ENCODE measurements at places on chromosomes 1 and 21.

DNA sequence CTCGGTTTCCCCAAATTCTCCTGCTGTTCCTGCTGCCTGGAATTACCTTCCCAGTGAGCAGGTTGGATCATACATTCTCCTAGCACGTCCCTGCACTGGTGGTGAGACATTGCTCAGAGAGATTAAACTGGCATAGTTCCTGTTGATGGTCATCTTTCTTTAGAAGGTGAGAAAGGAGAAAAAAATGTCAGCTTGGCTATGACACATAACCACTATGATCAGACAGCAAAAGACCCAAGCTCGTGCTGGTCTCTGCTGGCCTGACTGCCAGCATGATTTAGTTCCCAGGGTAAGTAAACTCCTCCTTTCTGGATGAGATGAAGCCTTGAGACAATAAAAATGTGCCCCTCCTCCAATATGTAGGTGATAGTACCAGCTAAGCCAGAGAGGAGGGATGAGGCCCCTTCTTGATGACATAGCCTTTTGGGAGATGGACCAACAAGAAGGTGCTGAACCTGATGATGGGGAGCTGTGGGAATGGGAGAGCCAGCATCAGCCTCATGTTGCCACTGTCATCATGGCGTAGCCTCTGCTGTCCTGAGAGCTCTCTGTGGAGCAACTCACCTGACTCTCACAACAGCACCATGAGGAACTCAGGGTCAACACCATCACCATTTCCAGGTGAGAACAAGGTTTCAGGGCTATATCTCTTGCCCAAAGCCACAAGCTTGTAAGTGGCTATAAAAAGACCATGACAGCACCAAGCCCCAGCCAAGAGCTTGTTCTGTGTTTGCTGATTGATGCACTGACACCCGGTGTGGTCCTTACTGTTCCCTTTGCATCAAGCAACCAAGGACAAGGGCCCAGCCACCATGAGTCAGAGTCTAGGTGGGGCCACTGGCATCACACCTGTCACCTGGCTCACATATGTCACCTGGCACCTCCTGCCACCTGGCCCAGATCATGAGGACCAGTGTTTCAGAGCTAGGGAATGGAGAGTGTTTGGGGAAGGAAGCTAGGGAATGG, 200.0 kb downstream of the MATN1 start:
- no peak for DNase-seq

DNA sequence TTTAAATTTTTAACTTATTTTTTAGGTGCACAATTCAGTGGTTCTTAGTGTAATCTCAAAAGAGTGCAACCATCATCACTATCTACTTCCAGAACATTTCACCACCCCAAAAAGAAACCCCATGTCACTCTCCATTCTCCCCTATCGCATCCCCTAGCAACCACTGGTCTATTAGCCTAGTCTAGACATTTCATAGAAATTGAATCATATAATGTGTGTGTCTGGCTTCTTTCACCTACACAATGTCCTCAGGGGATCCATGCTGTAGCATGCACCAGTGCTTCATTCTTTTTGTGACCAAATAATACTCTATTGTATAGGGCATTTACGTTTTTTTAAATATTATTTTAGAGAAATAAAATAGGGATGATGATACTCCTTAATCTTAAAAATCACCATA, 64.7 kb downstream of the JAK1 start:
- DNase-seq, result no peak

- no peak for DNase-seq
Measured at GRCh38 chr21:17427831-17428483, 84.9 kb upstream of the CXADR start.

- no peak for DNase-seq
Measured at GRCh38 chr1:194442901-194443575, 1256.6 kb upstream of the B3GALT2 start.

DNA sequence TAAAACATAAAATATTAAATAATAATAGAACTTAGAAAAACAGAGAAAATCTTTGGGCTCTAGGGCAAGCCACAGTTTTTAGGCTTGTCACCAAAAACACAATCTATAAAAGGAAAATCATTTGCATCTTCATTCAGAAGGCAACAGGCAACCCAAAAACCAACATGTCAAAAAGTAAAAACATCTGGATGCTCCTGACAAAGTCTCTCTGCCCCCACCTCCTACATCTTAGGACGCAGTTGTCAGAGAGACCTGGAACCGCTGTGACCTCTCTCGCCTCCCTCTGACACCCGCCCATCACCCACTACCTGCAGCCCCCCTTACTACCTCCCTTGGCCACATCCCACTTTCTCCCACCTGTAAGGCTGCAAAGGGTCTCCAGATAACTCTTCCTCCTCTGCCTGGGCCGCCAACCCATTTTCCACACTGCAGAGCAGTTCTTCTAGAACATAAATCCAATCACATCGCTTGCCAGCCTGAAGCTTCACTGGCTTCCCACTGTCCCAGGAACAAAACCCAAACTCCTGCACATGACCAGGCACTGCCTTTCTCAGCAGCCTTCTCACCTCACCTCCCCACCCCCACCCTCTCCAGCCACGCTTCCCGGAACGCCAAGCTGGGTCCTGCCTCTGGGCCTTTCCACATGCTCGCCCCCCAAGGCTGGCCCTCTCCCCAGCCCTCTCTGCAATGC, 14.7 kb downstream of the PRDM15 start:
- no peak for DNase-seq

- DNase-seq, result no peak
Measured at GRCh38 chr1:31062867-31063380, 2.6 kb downstream of the PUM1 start.

DNA sequence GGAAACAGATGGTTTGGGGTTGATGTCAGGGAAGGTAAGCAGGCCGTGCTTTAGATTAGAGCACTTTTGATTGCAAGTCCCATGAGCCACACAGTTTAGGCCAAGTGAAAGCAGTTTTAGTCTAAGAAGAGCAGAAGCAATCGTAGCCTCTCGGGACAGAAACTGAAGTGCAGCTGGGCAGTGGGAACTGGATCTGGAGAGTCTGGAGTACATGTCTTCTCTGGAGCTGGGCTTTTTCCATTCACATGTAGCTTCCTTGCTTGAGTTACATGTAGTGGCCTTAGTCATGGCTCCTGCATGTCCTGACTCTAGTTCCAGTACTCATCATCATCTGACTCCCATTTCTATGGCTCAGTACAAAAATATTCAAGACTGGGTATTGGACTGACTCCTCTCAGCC, 16.7 kb downstream of the CAMTA1 start:
- no peak for DNase-seq

DNA sequence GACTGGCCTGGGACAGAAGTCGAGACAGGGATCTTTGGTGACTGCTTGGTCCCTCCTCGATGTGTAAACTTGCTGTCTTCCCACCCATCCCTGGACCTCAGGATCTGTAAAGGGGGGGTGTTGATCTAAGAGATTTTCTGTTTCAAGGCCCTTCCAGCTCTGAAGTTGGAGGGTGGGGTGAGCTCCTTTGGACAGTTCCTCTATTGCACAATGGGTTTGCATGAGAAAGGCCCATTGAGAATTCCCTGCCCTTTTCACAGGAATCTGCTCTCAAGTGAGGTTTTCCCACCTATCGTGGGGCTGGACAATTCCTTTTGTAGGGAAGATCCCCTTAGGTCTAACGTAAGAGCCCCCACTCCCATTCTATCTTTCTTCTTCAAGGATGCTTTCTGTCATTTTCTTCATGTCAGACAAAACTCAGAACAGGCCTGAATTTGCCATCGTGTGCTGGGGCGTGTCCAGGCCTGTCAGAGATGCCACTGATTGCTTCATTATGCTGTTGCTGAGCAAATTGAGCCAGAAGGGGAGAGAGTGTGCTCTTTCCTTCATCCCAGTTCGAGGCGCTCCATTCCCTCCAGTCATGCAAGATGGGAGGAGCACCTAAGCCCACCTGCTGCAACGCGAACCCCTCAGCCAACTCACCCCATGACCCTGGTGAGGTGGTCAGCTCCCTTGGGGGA, 149.9 kb upstream of the IGSF21 start:
- DNase-seq, result no peak

DNA sequence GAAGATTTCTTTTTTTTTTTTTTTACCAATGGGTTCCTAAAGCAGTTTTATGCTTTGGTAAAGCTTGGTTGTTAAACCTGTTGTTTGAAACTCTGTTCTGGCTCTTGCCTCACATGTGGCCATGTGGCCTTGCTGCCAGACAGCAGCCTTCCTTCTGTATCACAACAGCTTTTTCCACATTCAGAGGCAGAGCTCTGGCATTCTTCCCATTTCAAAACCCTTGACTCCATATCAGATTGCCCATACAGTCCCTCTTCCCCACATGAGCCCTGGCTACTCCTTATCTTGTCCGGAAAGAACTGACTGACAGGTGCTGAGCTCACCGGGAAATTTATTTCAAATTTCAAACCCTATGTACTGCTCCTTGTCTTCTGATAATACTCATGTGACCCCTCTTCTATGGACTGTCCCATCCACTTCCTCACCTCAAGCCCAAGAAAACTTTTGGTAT, 38.5 kb upstream of the LAX1 start:
- DNase-seq, result no peak

GRCh38 chr1:180131510-180131909, 23.2 kb upstream of the QSOX1 start:
- no peak for DNase-seq

- DNase-seq, result no peak
Measured at GRCh38 chr1:169161496-169162194, 55.2 kb downstream of the ATP1B1 start.

DNA sequence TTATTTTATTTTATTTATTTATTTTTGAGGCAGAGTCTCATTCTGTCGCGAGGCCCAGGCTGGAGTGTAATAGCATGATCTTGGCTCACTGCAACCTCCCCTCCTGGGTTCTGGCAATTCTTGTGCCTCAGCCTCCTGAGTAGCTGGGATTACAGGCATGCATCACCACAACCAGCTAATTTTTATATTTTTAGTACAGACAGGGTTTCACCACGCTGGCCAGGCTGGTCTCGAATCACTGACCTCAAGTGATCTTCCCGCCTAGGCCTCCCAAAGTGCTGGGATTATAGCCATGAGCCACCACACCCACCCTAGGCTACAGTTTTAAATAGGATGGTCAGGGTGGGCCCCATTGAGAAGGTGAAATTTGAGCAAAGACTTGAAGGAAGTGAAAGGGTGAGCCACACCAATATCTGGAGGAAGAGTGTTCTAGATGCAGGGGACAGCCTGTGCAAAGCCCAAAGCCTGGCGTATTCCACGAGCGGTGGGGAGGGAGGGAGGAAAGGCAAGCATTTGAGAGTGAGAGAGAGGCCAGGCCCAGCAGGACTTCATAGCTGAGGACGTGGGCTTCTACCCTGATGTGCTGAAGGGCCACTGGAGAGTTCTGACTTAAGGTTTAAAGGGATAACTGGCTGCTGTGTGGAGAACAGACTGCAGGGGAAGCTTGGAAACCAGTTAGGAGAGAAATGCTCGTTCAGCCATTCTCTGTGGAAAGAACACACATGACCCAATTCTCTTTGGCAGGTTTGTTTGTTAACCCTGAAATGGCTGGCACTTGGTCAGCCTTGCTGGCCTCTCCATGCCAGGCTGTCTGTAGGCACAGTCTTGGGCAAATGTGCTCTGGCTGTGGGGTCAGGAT, 62.6 kb upstream of the FAM20B start:
- no peak for DNase-seq

GRCh38 chr1:38291906-38292521, 245.4 kb upstream of the POU3F1 start:
- DNase-seq, result no peak

DNA sequence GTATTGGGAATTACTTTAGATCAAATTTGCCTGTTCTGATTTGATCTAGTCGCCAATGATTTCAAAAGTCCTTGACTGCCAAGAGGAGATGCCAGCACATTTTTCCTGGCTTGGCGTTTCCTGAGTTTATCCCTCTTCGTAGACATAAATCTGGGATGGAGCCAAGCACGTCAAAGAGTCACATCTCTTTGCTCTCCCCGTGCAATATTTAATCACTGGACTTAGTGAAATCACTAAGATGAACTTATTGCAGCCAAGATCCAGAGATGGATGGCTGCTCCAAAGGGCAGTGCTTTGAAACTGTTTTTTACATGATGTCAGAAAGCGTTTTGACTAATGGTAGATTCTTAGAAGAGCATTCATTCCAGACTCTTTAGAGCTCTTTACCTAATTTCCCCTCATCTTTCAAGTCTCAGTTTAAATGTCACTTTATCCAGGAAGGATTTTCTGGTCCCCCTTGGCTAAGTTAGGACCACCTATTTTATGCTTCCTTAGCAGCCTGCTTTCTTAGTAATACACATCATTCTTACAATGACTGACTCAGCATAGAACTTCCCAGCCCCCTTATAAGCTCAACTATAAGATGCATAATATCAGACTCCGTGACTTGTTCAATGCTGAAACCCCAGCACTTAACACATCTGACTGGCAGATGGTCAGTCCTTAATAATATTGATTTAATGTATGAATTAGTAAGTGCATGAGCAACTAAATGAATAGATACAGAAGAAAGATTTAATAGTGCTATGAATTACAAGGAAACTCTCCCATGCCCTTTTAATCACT, 94.4 kb upstream of the GREM2 start:
- no peak for DNase-seq

DNA sequence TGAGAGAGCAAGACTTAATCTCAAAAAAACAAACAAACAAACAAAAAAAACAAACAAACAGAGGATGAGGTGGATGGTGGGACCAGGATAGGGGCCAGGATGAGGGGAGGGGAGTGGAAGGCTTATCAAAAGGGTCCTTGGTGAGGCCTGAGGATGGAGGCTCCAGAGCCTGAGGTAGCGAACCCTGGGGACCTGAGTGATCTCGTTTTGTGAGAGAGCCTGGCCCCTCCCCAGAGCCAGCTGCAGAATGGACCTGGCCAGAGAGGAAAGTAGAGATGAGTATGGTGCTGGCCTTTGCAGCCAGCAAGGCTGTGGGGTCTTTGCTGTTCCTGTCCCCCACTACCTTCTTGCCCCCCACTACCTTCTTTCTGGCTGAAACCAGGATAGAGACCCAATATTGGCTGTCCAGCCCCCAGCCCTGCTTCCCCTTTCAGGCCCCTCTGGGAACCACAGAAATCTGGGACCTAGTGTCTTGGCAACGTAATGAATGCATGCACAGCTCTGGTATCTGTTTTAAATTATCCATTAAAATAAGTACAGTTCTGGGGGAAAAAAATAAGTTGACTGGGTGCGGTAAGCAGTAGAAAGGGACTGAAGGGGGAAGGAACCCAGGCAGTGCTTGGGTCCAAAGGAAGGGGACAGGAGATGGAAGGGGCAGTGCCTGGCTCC, 1.1 kb upstream of the LMNA start:
- no peak for DNase-seq

DNA sequence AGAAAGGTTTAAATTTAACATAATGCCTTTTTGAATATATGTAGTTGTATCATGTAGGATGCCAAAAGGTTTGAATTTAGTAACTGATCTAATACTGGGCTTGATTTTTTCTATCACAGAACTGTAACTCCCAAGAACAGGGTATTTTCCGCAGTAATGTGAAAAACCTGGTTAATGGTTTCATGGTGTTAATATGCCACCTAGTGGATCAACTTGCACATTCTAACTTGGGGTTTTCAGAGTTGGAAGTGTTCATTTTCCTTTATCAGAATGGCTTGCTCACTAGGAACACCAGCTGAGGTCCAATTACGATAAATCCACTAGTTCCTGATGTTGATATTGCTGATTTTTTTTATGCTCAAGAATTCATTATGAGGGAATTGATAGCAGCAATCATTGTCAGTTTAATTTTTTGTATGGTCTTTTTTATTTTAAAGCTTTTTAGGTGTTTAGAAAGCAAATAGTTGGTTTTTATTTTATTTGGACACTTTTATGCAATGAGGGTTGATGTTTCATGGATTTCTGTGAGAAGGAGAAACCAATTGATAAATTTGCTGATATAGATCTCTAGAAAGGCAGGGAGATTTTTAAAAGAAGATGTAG, 157.2 kb downstream of the PLA2G4A start:
- DNase-seq, result no peak

GRCh38 chr1:93669369-93669768, 12.3 kb downstream of the BCAR3 start:
- no peak for DNase-seq
